ENCODE measurements at places on chromosomes 16 and 17.
A peak's percentile ranks its signal among the peaks of the same experiment; 100 is the strongest.

- DNase-seq, result no peak
Observed at GRCh38 chr17:44557651-44558285, 484 bp downstream of the FZD2 start.

DNA sequence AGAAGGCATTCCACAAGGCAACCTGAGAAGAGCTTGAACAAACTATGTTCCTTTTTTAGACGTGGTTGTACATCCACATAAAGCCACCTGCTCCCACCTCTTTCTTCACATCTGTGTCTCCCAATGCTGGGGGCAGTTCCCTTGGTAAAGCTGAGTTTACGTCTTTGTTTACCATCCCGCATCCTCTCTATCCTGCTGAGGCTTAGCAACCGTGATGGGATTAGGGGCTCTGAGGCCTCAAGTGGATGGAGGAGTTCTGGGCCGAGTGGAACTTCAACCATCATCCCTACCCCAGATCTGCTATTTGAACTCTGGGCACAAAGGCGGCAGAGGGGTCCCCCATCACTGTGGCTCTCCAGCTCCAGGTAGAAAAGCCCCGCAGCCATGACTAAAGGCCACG lies 94.2 kb upstream of the CREBBP start:
- DNase-seq, result no peak

- peak; percentile 82 for DNase-seq
Observed at GRCh38 chr17:72422505-72423285, 301.9 kb downstream of the SOX9 start.

- DNase-seq, result no peak
Observed at GRCh38 chr17:40437095-40437732, 6.0 kb upstream of the IGFBP4 start.

DNA sequence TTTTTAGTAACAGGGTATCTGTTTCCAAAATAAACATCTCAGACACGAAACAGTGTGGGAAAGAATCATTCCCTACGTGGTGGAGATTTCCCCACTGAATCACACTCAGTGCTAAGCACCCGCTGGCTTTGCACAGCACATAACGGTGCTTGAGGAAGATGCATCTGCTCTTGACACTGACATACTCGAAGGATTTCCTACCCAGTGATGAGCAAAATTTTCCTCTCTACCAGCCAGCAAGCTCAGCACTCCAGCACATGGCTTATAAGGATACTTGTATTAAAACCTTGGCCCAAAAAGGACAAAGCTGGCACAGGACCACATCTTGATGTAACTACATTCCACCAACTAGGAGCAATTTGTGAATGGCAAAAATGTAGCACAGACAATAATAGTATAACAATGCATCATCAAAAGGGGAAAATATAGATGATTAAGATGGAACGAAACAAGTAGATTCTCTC lies 59.0 kb downstream of the ANKFY1 start:
- DNase-seq, result peak; percentile 97

- DNase-seq, result no peak
Observed at GRCh38 chr17:13288248-13288647, 270.4 kb upstream of the ELAC2 start.

DNA sequence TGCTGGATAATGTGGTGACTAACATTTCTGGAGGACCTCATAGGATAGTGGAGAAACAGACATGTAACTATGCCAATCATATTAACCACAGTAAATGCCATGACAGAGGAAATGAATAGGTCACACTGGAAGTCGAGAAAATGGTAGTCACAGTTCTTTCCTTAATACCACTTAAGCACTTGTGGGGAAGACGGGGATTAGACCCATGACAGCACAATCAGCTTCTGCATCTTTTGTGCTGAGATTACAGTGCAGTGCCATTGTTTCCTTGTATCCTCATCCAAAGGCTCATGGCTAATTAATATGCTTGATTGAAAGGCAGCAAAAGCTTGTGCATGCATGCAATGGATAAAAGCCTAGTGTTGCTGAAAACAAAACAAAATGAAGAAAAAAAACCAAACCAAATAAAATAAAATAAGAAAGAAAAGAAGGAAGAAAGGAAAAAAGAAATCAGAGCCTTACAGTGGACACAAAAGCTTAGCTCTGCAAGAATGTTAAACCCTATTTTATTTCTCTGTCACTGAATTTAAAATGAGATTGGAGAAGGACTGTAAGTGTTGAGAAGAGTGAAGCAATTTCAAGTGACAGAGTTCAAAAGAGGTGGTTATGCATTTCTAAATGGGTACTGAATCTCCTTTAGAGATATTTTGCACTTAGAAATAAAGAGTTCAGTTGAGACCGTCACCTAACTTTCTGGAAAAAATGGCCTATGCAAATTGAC lies 1011.9 kb downstream of the CDH8 start:
- no peak for DNase-seq

DNA sequence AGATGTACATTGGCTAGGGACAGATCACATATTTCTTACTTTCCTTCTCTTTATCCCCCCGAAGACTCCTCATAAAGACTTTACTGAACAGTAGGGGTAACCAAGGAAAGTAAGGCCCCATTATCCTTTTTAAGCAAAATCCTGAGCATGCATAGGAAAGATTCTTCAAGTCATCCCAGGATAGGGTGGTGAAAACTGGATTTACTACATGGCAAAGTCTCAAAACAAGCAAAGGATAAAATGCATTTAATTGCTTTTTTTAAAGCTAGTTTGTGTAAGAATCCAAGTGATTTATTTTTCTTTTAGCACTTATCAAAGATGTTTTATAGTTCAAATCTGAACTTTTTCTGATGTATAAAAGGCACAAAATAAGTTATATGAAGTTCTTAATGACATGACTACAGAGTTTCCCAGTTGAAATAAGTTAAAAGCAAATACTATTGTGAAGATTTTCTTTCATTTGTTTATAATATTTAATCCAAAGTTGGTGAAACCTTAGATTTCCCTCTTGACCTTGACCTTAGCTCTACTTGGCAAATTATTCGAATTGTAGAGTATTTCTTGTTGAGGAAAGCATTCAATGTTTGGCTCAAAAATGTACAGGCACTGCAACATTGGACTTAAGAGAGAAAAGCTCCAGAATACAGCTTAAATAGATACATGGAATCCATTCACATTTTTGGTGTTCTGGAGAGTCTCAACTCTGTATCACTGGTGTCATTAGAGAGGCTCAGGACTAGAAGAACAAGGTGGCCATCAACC lies 104.3 kb downstream of the ABCA8 start:
- DNase-seq, result no peak

DNA sequence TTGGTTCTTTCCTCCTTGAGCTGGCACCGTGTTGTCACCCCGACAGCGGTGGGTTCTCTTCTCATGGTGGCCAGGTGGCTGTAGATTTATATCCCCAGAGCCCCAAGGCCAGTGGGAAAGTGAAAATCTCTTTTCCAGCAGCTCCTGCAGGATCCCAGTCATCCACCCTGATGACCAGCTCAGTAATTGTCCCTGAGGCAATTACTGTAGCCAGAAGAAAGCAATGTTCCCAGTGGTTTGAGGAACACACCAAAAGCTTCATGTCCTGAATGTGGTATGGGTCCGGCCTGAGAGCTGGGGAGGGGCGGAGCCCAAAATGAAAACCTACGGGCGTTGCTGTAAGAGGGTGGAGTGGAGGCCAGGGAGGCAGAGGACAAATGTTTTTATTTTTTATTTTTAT lies 69.0 kb downstream of the WSB1 start:
- no peak for DNase-seq

- DNase-seq, result no peak
Observed at GRCh38 chr17:17772231-17772630, 64.6 kb downstream of the SREBF1 start.

- no peak for DNase-seq
Observed at GRCh38 chr17:77882481-77883212, 75.9 kb upstream of the TNRC6C start.

DNA sequence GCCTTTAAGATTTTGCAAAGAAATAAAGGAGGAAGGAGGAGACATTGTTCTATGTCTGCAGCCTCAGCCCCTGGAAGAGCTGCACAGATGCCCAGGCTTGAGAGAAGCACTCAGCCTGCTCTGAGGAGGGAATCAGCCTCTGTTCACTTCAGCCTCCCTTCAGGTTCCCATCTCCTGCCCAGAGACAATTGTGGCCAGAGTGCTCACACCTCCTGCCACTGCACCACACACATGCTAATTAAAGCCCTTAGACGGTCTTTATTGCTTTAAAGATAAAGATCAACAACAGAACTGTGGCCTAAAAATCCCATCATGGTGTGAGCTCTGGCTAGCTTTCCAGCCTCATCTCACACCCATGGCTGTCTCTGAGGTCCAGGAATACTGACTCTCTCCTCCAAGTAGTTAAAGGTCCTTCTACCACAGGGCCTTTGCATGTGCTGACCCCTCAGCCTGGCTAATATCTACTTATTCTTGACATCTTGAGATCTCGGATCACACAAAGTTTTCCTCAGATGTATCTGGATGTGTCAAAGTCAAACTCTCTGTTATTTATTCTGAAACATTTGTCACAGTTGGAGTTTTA lies 33.8 kb downstream of the CHD9NB start:
- no peak for DNase-seq

GRCh38 chr17:66272811-66273585 lies 29.4 kb upstream of the PRKCA start:
- DNase-seq, result peak; percentile 48

- no peak for DNase-seq
Observed at GRCh38 chr16:88853325-88853941, 3.3 kb downstream of the GALNS start.
